Thoracic aorta endothelial cell (primary cell): ENCODE measurements at places on chromosomes 16 and 17. TPM values are rescaled to one million over a fixed set of nuclear protein-coding genes. Genes with fewer than 3 reads are reported as not detected.

The C1QTNF8 gene
- not detected in 2 replicates for total RNA-seq

The SNN gene
- 17.1 and 17.7 TPM in 2 replicates for total RNA-seq

The PABPN1L gene
- total RNA-seq = not detected in 2 replicates

The PRR35 gene
- 0.07 TPM in 1 of 2 replicates, not detected in the other for total RNA-seq

The KRT27 gene
- not detected in 2 replicates for total RNA-seq

The LYRM9 gene
- total RNA-seq = 2.8 TPM in 2 replicates

The SRCIN1 gene
- 0.22 and 0.27 TPM in 2 replicates for total RNA-seq

The ZNF75A gene
- total RNA-seq = 28.8 and 32.0 TPM in 2 replicates

The SLC5A2 gene
- 0.07 TPM in 1 of 2 replicates, not detected in the other for total RNA-seq

The KRT23 gene
- total RNA-seq = not detected in 2 replicates

The TPSAB1 gene
- total RNA-seq = not detected in 2 replicates

The CD300LF gene
- total RNA-seq = not detected in 2 replicates

The KRT33B gene
- not detected in 2 replicates for total RNA-seq

The PSMD3 gene
- total RNA-seq = 125 and 151 TPM in 2 replicates

The RANBP10 gene
- 9.7 and 12.0 TPM in 2 replicates for total RNA-seq

The FBXW10 gene
- total RNA-seq = not detected in 2 replicates
